ENCODE measurements at places on chromosomes 2 and 18.

- peak; percentile 11 for DNase-seq
Measured at GRCh38 chr18:64100116-64100922, 48.6 kb downstream of the LINC00305 start.

DNA sequence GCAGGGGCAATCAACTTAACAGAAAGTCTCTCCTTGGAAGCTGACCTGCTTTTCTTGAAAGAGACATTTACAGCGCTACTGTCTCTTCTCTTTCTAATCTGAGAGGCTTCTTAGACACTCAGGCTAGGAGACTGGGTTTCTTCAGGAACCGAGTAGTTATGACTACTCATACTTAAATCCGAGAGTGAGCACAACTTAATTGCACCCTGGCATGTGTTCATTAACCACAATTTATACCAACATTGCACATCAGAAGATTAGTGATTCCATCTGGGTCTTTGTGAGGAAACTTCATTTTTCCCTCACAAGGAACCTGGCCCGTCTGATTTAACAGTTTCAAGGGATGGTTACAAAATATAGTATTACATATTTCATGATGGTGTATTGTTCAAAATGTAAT, 176.9 kb downstream of the UBE2E3 start:
- no peak for DNase-seq

DNA sequence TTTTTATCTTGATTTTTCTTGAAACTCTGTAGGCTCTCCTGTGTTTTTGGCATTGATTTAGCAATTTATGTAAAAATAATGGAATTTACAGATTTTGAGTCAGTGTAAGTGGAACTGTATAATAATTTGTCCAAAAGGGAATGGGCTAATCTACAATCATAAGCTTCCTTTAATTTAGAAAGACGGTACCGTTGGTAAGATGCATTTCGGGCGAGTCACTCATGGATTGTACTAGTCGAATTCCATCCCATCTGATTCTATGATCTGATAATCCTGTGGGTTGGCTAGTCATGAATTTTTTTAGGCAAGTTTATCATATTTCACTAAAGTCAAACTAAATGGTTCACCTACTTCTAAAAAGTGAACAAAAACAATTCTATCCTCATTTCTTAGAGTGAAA, 133.4 kb downstream of the ZNF407 start:
- DNase-seq = no peak

DNA sequence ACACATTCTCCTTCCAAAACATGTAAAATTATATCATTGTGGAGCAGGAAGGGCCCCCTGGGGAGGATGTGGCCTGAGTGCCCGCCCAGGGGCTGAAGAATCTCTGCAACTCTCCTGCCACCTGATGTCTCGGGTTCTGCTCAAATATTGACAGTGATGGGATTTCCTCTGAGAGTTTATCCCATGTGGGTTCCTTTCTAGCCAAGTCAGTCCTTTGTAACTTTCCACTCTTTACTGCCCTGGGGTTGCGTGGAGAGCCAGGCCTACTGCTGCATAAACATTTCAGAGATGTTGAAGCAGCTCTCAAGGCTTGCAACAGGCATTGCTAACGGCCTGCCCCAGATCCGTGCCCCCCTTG, 4.0 kb upstream of the RAB17 start:
- DNase-seq = no peak

DNA sequence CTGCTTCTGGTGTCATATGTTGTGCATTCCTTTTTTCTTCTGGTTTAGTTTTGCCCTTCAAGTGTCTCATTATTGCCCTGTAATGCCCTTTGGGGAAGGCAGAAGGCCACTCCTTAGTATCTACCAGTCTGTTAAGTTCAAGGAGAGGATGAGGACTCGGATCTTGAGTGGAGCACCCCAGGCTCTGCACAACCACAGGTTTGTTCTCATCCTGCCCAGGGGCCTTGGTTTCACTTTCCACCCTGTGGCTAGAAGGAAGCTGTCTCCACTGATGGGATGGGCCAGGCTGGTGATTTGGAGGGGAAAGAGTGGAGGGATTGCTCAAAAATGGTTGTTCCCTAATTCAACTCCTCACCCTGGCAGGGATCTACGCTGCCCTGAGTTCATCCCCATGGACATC, 30.2 kb upstream of the RAB11FIP5 start:
- no peak for DNase-seq

GRCh38 chr2:39696838-39697237, 31.1 kb downstream of the TMEM178A start:
- DNase-seq = no peak

DNA sequence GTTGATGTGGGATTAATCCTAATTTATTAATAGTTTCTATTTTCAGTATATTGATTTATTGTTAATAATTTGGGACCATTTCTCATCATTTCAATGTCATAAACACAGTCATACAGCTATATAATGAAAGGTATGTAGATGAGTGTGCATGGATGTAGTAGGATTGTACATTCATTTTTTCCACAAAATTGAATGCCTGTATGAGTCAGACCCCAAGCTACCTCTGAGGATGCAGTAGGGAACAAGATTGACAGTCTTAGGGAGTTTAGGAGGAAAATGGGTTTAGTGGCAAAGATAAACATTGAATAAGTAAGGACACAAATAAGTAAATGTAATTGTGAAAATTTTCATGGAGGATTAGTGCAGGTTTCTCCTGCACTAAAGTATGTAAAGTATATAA, 14.1 kb upstream of the TMEFF2 start:
- no peak for DNase-seq

DNA sequence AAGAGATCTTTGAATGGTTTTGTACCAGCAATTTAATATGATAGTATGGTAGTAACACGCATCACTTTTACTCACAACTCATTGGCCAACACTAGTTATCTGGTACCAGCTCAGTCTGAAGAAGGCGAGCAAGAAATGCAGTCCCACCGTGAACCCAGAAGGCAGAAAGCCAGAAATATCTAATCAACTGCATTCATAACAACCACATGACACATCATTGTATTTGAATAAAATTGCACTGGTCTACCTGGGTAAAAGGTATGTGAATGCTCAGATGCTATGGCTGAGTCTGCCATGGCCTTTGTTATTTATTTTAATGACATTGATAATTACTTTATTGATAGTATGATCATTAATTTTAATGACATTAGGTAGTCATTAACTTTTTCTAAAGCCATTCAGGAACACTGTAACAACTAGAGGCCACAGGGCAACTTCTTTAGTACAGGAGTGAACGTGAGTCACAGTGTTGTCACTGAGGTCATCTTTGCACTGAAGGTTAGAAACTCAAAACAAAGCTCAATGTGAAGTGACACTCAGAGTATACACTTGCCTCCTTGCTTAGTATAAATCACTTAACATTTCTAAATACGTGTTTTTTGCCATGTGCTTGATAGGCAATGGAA, 475.6 kb upstream of the TNP1 start:
- no peak for DNase-seq

DNA sequence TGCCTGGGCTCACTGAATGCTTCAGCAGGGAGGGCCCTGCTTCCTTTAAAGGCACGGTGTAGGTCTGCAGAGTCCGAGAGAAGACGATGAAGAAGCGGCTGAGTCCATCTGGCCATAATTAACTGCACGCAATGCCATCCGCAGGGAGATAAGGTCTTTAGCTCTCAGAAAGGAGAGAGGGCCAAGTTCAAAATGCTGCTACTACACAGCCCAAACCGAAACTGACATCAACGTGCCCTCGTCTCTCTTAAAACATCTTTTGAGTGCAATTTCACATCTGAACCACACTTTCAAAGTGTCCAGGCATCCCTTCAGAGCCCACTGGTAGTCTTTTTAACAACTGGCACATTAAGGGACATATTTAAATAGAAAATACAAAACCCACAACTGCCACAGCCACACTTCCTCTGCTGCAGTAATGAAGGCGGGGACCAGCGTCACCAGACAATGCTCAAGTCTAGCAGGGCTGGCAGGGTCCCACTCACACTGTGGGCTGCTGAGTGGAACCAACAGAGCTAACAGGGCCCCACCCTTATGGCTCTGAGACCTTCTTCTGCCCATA, 35.8 kb downstream of the ST3GAL5 start:
- no peak for DNase-seq

GRCh38 chr2:188629753-188630527, 338.3 kb downstream of the GULP1 start:
- no peak for DNase-seq

GRCh38 chr18:63567276-63567675, 19.9 kb upstream of the SERPINB13 start:
- no peak for DNase-seq

DNA sequence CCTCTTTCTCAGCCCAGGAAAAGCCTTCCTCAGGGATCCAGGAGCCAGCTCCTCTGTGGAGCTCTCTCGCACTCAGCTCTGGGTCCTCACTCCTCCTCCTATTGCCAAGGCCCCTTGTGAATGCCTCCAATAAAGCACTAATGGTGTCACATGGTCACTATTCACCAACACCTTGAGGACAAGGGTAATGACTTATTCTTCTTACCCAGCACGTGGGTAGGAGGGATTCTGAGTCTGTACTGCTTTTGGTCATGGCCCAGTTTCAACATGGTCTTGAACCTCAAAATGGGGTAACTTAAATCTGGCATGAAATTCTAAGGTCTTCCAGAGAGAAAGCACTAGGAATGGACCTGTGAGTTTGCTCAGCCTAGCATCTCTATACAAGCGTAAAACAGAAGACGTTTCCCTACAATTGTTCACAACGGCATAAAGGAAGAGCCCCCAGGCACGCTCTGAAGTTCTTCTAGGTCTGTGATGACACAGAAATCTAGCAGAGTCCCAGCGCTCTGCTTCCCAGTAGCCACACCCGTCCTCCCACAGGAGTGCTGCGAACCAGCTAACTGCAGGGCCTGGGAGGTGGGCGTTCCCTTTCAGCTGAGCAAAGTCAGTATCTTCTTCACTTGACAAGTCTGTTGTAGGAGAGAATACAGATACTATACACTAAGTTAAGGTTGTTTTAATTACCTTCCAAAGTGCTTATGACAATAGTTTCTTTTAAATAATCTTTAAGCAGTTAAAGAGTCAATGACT, 14.6 kb upstream of the KIDINS220 start:
- no peak for DNase-seq

- no peak for DNase-seq
Measured at GRCh38 chr18:78998371-78999071, 18.9 kb downstream of the SALL3 start.

DNA sequence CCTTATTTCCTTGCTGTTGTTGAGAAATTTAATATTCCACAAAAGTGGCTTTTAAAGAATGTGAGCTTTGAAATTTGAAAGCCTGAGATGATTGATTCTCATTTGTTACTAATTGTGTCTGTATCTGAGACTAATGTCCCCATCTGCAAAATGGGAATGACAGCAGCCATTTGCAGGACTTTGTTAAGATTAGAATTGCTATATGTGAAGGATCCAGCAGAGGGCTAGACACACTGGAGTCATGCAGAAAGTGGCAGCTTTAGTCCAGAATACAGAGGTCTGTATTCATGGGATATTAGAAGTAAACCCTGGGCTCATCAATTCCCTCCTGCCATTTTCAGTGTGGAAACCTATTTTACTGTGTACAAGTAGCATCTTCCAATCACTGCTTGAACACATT, 296.5 kb upstream of the GYPC start:
- DNase-seq = peak; percentile 10

DNA sequence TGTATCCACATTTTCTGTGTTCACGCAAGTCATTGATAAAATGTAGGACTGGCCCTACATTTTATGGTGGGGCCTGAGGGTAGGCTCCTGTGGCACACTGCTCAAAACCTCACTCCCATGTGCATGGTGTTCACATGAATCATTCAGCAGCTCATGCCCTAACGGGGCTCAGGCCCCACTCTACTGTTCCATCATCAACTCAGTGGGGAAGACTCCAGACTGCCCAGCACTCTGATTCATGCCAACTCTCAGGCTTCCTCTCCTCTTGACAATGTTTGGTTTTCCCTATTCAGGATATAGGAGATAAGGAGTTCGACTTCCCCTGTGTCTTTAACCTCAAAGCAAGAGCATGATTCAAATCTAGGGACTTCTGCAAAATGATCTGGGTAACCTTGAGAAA, 92.0 kb upstream of the BOD1L2 start:
- no peak for DNase-seq

DNA sequence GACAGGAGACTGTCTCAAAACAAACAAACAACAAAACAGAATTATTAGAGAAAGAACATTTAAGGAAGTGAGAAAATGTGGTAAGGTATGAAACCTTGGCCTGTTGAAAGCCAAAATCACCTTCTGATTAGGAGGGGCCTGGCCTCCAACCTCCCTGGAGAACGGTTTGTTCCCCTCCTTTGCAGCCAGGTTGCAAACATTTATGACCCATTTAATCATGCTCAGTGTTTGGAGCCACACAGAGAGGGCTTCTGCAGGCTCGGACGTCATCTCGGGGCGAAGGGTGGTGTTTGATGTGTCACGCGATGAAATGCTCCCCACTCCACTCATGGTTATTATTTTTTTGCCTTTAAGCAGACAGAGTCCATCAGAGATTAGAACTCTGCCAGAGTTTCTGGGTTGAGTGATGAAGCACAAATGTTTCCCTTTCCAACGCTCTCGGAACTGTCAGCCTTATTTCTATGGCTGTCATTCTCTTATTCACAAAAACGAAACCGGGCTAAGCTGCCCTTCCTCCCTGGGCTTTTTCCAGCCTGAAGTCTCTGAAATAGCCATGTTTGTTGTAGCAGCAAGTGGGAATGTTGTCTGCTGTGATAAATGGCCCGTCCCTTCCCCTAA, 33.6 kb upstream of the ROCK2 start:
- DNase-seq = peak; percentile 80

- DNase-seq = no peak
Measured at GRCh38 chr2:217530392-217531090, 472.3 kb downstream of the TNS1 start.

DNA sequence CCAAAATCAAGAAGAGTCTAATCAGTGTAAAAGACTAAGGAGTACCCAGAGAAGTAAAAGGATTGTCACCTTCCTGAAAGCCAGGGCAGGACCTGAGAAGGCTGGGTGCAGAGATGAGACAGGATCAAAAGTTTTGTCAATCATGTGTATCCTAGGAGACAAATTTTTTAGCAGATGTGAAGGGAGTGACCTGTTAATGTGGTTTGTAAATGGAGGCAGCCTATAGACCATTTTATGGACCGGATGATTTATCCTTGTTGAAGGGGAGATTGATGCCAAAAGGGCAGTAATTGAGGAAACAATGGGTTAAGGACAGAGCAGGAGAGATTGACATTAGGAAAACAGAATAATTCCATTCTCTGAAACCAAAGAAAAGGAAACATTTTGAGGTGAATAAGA, 813 bp downstream of the NDC80 start:
- no peak for DNase-seq

- no peak for DNase-seq
Measured at GRCh38 chr2:52402128-52402527, 1365.5 kb upstream of the CHAC2 start.

- no peak for DNase-seq
Measured at GRCh38 chr2:235384624-235385023, 109.2 kb upstream of the AGAP1 start.

Data from GM20000 (cell line).